ENCODE measurements at places on chromosomes 7 and 10.

DNA sequence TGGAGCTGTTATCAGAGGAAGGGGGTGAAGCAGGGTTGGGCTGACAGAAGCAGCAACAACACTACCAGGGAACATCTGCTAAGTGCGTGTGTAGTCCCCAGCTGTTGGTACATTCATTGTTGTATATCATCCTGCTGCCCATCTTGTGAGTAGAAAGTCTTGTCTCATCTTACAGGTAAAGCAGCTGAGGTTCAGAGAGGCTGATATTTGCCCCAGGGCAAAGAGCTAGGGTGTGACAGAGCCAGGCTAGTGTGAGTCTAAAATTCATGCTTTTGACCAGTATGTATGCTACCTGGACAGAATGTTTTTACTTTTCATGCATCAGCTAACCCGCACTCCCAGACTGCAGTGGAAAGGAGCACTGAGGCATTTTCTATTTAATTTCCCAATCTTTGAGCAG, 221.6 kb downstream of the STK31 start:
- no peak for DNase-seq

DNA sequence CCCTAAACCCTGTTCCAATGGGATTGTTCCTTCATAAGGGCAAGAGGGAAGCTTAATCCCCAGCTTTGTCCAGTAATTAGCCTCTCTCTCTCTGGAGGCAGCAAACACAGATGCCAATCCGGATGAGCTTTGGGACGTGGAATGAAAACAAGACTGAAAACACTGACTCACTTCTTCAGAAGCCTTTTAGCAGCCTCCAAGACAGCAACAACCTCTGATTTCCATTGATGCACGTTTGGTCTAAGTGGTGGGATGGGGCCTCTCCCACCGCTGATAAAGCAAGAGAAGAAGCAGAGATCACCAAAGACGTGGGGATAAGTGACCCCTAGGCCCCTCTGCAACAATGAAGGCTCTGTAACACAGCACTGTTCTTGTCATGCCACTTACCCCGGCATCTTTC, 5.8 kb upstream of the GFRA1 start:
- DNase-seq, result no peak

GRCh38 chr10:104449391-104449790, 95.8 kb downstream of the CFAP58 start:
- no peak for DNase-seq

- DNase-seq, result no peak
Observed at GRCh38 chr7:36951257-36951697, 227.0 kb upstream of the AOAH start.

DNA sequence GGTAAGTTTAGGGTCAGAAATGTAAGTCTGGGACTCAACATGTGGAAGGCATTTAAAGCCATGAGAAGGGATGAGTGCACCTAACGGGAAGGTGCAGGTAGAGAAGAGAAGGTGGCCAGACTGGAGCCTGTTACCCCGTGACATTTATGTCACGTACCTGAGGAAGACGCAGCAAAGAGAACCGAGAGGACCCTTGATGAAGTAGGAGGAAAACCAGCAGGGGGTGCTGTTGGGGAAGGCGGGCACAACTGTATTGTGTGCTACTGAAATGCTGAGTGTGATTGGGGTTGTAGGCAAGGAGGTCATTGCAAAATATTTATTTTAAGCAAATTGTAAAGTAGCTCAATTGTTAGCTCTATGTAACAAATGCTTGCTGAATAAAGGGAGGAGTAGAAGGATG, 338.2 kb upstream of the PRKCQ start:
- peak; percentile 61 for DNase-seq

DNA sequence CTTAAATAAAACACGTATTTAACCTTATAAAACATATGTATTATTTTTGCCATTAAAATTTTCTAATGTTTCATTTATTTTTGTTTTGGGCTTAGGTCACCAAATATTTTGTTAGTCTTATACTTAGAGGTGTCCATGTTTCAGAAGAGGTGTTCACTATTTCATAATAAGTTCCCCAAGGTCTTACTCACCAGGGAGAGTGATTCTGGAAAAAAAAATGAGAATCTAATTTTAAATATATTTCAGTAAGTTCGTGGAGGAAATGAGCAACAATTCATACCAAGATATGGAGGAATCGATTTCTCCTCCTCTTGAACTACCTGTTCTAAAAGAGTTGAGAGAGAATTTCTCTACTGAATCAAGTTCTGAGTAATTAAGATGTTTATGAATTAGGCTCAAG, 271.6 kb upstream of the SLC26A5 start:
- no peak for DNase-seq

- DNase-seq, result no peak
Observed at GRCh38 chr7:158239290-158239981, 348.2 kb downstream of the PTPRN2 start.

- DNase-seq, result no peak
Observed at GRCh38 chr7:36752026-36752711, 27.9 kb upstream of the AOAH start.

GRCh38 chr7:141999058-141999623, 3.5 kb downstream of the MGAM start:
- no peak for DNase-seq

GRCh38 chr7:105096306-105096705, 82.3 kb downstream of the KMT2E start:
- no peak for DNase-seq

- peak; percentile 61 for DNase-seq
Observed at GRCh38 chr7:41940760-41941343, 238.0 kb upstream of the INHBA start.

GRCh38 chr7:33109758-33110238, 594 bp upstream of the RP9 start:
- DNase-seq, result no peak

DNA sequence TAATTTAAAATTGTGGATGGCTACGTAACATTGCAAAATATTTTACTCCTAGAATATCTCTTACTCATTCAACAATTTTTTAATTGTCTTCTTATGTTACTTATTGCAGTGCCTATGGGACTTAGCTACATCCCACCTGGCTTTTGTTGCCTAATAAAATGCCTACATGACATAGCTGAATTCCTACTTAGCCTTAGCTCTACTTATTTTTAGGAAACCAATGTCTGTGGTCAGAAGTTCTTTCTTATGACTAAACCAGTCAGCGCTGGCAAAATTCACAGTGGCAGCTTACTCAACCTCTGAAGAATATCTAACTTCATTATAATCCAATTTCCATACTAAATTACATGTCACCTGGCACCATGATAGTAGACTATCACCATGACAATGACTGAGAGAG, 1612.4 kb upstream of the LRRTM3 start:
- no peak for DNase-seq

DNA sequence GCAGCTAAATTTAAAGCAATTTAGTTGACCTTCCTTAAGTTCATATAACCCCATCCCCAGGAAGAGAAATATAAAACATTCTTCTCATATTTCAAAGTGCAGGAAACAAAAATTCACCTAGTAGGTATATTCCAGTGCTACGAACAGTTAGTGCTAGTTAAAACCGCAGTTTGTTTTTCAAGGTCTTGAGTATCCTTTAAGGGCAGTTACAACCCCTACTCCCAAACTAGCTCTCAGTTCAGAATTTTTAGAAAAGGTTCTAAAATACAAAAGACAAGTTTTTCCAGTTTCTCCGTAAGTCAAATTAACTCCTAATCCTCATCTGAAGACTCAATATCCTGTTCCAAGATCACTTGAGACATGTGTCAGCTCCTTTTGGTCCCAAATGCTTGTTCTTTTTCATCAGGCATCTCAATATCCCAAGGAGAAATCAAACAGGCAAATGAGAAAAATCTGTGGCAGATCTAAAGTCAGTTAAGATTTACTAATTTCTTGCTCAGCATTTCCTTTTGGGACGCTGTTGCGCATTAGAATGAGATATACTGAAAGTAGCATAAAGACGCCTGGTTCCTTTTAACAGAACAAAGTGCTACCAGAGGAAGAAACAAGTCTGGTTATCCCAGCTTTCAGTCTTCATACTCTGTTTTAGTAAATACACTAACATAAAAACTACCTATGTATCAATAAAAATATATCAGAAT, 51.8 kb downstream of the ARHGAP12 start:
- no peak for DNase-seq

DNA sequence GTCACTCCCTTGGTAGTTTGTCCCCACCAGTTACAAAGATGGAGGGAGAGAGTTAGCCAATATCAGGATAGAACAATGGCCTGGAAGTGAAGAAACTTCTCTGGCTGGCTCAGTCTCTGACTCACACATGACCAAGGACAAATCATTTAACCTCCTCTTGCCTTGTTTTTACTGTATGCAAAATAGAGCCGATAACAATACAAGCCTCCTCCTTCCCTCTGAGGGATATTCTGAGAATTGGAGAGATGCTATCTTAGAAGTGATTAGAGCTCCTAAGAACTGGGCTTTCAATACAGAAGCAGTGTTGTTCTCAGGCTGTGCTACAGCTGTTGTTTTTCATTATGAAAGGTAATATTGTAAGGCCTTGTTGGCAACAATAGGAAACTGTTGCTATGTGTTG, 87.7 kb upstream of the EGR2 start:
- DNase-seq, result no peak

- no peak for DNase-seq
Observed at GRCh38 chr7:101990811-101991418, 173.5 kb downstream of the CUX1 start.

DNA sequence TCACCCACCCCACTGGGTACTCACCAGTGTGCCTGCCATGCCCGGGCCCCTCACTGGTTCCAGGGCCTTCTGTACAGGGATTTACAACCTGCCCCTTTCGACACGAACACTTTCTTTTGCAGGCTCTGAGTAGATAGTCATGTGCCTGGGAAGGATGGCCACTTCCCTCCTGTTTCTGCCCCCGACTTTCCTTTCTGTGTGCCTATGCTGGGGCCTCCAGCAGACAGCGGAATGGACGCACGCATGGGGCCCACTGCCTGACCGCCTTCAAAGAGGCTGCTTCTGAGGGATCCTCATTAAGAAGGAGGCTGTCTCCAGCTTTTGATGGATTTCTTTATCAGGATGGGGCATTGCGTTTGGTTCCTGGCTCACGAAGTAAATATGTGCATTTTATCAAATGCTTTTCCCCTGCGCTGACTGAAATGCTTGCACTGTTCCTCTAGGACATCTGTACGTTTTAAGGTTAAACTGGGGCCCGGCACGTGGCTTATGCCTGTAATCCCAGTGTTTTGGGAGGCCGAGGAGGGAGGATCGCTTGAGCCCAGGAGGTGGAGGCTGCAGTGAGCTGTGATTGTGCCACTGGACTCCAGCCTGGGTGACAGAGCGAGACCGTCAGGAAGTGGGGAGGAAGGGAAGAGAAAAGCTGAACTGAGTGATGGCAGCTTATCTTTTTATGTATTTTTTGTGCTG, 29.4 kb upstream of the NKX6-2 start:
- no peak for DNase-seq

GRCh38 chr10:25174461-25175230, at the start of gene GPR158:
Gene GPR158, plus strand, starts transcription at chr10:25175001. Its CDS starts 420 bp downstream, at chr10:25175421.
- no peak for DNase-seq

DNA sequence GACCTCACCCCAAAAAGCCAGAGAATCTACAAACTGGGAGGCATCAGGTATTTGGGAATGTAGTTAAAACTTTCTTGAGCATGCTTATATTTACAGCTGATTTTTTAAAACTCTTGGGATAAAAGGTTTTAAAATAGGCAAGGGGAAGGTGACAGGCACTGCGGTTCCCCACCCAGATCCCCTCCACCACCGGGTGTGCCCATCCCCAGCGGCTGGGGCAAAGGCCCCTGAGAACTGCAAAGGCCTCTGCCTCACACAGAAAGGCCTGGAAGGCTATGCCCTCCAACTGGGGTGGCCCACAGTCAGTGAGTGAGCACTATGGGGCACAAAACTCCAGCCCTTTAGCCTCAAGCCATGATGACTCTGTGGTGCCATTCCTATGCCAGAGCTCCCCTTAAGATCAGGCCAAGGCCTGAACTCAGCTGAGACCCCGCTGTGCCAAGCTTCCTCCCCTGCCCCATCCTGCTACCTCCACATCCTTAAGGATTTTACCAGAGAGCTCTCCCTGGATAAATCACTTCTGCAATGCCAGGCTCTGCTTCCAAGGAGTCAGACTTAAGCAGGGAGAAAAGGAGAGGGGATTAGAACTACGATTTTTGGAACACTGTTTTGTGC, 299.1 kb downstream of the GRID1 start:
- no peak for DNase-seq

DNA sequence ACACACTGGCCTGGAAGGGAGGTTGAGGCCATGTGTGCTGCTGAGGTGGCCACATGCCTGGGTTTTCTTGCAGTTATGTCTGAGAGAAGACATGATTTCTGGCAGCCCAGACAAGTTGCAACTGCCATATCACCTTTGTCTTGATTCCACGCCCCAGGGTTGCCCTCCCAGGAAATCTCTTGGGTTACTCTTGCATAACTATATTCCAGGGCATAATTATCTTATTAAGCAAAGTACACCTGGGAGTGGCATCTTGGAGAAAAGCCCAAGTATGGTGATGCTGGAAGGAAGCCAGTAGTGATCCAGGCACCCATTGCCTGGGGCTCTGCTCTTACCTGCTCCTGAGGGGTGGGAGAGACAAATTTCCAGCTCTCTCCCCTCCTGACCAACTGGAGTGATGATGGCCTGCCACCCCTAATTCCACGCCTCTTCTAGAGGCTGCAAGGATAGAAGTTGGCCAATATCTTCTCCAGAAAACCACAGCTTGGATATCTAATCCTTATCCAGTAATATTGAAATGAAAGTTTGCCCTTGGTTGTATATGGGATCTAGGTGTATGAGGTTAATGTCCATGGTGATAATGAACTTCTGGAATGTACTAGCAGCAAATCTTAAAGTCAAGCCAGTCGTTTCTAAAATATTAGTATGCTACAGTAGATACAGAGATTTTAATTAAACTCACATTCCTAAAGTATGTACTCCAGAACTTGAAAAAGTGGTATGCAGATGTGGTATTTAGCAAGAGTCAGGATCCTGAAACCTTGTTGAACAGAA, 5.0 kb downstream of the AKR1B10 start:
- no peak for DNase-seq

- DNase-seq, result no peak
Observed at GRCh38 chr10:125520968-125521367, 162.0 kb downstream of the TEX36 start.

DNA sequence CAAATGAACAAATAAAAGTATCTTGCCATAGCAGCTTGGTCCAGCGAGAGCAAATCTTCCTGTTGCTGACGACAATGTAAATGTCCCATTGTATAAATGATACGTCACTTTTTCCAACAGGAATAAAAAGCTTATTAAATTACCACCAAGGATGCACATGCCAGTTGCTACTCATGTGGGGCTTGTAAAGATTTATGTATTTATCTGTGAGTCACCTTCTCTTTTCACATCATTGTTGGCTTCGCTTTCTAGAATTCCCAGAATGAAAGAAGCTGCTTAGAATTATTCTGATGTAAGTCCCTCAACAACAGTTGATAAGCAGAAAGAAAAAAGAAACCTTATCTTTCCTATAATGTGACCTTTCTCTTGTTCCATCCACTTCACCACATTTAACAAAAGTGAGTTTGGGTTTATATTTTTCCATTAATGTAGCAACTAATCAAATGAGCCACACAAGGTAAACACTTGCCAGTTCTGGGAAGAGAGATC, 22.4 kb downstream of the DNAJC12 start:
- DNase-seq, result no peak
